ENCODE measurements at places on chromosomes 2 and 18. TPM values are rescaled to one million over a fixed set of nuclear protein-coding genes. Genes with fewer than 3 reads are reported as not detected.

G6PC2 gene
- not detected for total RNA-seq

TNS1 gene
- 436 TPM for total RNA-seq

COL4A4 gene
- 17.2 TPM for total RNA-seq

SERPINB2 gene
- not detected for total RNA-seq

MPP4 gene
- not detected for total RNA-seq

KANSL1L gene
- total RNA-seq: 15.5 TPM

SOS1 gene
- 20.8 TPM for total RNA-seq

FSIP2 gene
- total RNA-seq: 0.47 TPM

CYP1B1 gene
- total RNA-seq: 115 TPM

UGT1A8 gene
- not detected for total RNA-seq

EPB41L5 gene
- total RNA-seq: 13.1 TPM

CPLX4 gene
- total RNA-seq: not detected

All from left cardiac atrium (tissue), 4 donors.